ENCODE measurements at places on chromosomes 11 and 22.
A peak's percentile ranks its signal among the peaks of the same experiment; 100 is the strongest.

DNA sequence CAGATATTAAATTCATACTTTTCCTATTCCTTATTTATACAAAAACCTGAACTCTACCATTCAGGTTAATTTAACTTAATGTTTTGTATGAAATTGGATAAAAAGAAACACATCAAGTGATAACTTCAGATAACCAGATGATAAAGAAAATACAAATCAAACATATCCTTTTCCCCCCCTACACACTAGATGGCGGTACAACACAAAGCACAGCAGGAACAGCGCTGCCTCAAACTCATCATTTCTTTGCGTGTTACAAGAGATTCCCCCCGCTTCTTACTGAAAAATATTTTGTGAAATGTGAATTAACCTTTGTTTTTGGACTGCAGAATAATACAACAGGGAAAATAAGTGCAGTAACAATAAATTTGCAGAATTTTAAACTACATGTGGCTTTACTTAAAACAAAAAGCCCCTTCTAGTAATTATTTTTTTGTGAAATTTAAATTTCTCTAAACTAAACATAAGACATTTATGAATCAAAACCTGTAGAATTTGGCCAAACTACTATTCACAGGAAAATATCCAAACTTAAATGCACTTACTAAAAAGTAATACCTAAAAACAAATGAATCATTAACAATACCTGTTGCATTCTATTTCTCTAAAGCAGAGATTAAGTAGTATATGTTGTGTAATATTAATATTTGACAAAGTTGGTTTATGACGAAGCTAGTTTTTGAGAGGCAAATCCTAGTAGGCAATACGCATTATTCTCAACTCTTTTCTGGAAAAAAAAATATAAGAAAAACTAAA is 74.4 kb downstream of the ARHGAP32 start:
- DNase-seq = peak; percentile 35

GRCh38 chr11:74141241-74141695 is 29.5 kb downstream of the C2CD3 start:
- no peak for DNase-seq

GRCh38 chr11:100719809-100720221 is 32.7 kb downstream of the ARHGAP42 start:
- DNase-seq = no peak

DNA sequence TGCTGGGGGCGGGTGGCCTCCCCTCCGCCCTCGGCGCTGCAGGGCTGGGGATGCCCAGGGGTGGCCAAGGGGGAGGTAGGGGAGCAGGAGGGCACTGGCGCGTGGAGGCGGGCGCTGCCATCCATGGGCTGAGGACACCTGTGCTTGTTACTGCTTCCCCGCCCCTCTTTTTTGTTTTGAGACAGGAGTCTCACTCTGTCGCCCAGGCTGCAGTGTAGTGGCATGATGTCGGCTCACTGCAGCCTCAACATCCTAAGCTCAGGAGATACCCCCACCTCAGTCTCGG is 683 bp upstream of the FADS3 start:
- DNase-seq = no peak

DNA sequence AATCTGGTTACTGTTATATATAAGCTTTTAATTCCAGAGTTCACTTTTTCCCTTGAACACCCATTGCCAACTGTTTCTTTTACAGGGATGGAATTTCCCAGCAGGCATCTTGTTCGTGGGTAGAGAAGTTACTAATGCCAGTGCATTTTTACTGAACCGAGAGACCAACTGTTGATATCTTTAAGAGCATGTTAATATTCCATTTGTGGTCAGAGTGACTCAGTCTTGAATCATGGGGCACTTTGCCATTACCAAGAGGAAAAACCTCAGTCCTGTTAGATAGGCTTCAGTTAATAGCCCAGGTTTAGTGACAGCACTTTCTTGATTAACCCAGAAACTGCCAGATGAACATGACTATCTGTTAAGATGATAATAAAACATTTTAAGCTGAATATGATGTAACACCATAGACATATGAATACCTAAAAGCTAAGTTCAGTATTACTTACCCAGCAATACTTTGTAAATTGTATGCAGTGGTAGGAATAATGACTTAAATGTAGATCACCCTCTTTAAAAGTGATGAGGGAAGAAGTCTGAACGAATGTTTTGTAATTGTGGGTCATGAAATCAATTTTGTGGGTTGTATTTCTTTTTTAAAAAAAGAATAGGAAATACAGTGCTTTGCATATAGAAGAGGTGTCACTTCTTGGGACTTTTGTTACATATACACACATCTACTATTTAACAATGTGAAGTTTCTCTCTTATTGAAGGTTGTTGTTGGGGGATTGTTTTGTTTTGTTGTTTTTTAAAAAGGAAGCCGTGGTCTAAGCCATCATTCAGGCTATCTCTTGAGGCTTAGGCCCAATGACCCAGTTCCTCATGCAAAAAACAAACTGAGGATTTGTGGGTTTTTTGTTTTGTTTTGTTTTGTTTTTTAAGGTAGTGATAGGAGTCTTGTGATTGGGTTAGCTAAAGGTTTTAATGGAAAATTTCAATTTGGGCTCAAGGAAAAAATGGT is 79.2 kb upstream of the GRIK4 start:
- DNase-seq = no peak

GRCh38 chr11:104490182-104490581 is 326.2 kb upstream of the PDGFD start:
- no peak for DNase-seq

- no peak for DNase-seq
These were observed 33.8 kb downstream of the TECTA start for GRCh38 chr11:121134741-121135312.

DNA sequence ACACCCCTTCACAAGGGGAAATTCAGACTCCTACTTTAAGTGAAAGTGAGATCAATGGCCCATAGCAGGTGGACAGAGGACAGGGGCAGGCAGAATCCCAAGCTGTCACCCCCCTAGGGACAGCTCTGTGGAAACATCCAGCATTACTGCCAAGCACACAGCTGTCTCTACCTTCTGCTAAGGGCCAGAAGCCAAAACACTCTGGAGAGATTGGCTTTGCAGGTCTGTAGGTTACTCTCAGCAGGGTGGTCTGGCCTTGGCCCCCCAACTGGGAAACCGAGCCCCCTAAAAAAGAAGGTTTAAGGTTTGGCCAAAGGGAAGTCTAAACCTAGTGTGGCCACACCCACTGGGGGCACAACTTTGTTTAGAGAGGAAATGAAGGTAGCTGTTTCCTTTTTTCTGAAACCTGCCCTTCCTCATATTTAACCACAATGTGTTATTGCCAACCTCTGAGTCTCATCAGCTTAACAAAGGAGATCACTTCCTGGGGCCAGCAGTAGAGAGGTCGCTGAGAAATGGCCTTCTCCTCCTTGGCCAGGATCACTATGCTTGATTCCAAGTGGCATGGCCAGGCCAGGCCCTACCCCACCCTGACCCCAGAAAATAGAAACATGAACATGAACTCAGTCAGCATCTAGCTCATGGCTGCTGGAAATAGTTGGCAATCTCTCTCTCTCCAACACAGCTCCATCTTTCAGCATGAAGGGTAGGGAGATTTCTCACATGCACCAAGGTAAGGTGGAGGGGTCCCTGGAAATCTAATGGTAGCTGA is 25.9 kb upstream of the SCARF2 start:
- peak; percentile 29 for DNase-seq

DNA sequence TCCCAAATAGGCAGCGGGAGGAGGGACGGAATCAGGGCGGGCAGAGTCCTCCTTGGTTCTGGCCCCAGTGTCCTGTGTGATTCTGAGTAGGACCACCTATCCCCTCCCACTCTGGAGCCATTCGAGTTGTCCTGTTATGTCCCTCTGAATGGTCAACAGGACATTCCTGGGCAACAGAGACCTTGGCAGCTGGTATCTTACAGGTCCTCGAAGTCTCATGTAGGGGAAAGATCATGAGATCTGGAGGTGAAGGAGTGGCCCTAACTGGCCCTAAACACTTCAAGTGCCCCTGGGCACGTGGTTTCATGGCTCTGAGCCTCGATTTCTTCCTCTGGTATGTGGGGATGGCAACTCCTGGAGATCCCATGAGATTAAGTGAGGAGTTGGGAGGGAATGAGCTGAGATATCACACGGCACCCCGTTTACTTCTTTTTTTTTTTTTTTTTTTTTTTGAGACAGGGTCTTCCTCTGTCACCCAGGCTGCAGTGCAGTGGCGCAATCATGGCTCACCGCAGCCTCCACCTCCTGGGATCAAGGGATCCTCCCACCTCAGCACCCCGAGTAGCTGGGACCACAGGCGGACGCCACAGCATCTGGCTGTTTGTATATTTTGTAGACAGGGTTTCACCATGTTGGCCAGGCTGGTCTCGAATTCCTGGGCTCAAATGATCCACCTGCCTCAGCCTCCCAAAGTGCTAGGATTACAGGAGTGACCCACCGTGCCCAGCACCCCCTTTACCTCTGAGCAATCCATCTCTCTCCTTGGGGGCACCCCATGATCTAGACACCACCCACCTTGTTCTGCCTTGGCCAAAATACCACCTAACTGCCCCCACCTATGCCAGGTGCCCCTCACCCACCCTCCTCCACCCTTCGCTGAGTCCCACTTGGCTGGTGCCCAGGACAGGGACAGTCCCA is 6.8 kb downstream of the LIF start:
- DNase-seq = no peak

GRCh38 chr11:46597609-46598219 is 3.9 kb upstream of the AMBRA1 start:
- no peak for DNase-seq

DNA sequence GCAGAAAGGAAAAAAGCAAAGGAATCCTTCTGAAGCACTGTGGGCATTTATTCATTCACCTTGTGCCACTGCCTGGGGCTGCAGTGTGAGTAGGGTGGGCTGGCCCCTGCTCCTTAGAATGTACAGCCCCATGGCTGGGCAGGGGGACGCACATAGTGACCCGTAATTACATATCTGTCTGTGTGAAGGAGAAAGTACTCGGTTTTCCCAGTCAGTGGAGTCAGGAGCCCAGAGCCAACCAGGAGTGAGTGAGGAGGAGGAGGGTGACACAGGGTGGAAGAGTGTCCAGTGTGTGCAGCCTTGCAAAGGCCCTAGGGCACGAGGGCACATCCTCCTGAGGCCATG is 91.9 kb downstream of the CDKN1C start:
- DNase-seq = no peak

DNA sequence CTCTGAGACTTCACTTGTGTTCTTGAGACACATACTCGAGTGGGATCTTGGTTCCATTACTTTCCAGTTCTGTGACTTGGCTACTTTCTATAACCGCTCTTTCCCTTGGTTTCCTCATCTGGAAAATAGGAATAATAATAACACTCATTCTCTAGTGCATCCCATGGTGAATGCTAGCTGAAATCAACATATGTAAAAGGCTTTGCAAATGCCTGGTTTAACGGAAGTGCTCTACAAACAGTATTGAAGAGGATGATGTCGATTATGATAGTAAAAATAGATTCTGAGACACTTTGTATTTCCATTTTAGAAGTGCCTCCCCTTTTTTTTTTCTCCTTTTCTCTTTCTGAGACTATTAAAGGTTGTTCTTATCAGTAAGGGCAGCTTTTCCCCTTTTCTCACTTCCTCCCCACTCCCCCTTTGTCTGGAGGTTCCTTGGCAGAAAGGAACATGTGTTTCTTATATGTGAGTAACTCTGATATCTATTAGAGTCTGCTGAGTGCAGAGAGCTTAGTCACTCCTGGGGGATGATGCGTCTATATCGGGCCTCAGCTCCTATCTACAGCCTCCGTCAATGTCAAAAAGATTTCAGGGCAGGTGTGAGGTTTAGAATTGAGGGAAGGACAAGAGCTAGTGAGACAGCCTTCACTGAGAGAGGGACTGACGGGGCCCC is 489.3 kb downstream of the NTM start:
- no peak for DNase-seq

DNA sequence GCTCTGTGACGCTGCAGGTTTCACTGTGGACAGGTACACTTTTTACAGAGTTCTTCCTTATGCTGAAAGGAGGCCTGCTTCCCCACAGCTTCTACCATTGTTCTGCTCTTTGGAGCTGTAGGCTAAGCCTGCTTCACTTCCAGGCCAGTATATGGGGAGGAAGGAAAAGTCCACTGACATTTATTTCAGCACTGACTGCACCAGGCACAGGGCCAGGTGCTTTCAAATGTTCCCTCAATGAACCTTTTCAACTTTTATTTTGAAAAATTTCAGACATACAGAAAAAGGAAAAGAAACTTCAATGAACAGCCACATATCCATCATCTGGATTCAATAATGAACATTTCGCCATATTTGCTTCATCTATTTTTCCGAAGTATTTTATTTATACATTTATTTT is 22.0 kb downstream of the POU2F3 start:
- no peak for DNase-seq
